ENCODE measurements at places on chromosomes 6 and 20.
A peak's percentile ranks its signal among the peaks of the same experiment; 100 is the strongest.

DNA sequence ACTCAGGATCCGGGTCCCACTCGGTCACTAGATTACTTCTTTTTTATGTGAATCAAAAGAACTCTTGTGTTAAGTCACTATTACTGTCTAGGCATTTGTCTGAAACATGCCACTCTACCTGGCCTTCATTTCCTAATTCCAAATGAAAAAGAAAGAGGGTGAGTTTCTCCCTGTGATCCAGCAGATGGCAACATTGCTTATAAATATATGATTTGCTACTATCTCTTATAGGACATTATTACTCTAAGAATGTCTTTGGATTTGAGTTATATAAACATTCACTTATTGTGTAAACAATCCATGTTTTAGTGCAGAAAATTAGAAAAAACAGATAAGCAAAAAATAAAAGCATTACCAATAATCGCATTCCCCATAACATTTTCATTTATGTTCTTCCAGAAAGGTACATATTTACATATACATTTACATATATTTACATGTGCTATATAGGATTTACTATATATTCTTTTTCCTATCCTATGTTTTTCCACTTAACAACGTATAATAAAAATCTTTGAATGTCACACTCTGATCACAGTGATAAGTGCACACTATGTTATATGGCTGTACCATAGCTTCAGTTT lies 66.9 kb downstream of the FAXC start:
- no peaks in the 10 kb centered on the region for H3K36me3 ChIP-seq
- H3K4me3 ChIP-seq = no peak overlapping the region
- no peaks in the 10 kb centered on the region for H3K4me1 ChIP-seq
- H3K27me3 ChIP-seq = peaks cover 17% of the 10 kb centered on the region

GRCh38 chr6:39357998-39358686 lies 35.6 kb upstream of the KCNK16 start:
- H3K4me3 ChIP-seq = no peak overlapping the region
- DNase-seq = no peak
- peaks cover 2% of the 10 kb centered on the region for H3K27me3 ChIP-seq
- no peaks in the 10 kb centered on the region for H3K36me3 ChIP-seq
- no peak overlapping the region for H3K27ac ChIP-seq

DNA sequence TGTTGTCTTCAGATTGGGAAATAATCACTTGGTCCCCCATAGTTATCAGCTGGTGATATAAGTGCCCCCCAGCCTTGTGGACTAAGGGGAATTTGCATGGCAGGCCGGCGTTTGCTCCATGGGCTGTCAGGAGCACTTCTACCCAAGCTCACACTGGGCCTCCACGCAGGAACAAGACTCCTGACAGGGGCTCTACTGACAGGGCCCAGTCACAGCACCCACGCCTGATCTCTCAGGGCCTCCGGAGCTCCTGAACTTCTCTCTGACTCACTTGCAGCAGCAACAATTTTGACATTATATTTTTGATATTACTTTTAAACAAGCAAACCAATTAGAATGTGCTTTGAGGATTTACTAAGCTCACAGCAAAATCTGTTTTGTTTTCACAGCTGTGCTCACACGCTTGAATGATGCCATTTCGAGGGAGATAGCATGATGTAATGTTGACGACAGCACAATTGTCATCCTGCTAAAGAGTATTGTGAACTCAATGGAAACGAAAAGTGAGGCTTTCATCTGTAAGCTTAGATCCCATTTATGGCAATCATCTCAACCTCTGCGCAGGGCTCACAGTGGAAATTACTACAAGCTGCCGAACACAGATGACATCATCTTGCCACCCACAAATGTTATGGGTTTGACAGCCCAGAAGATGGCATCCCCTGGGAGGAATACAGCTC lies 28.7 kb upstream of the TXNDC5 start:
- no peak overlapping the region for H3K4me3 ChIP-seq
- no peaks in the 10 kb centered on the region for H3K4me1 ChIP-seq
- H3K36me3 ChIP-seq = no peaks in the 10 kb centered on the region
- H3K27me3 ChIP-seq = peaks cover 4% of the 10 kb centered on the region
- no peak for DNase-seq

DNA sequence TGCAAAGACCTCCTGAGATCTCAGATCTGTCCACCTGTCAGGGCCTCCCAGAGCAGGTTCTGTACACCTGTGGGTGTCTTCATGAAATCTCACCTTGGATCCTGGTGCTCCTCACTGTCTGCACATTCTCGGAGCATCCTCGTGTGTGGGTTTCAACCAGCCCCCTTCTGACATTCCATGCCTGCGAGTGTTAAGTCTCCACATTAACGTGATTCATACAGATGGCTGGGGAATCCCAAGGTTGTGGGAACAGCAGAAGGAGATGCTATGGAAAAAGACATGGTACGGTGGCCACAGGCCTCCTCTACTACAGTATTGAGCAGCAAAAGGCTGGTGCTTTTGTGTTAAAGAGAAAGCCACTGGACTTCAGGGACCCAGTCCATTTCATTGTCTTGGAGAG lies 556.5 kb downstream of the DHX35 start:
- H3K36me3 ChIP-seq = no peaks in the 10 kb centered on the region
- no peak overlapping the region for H3K27ac ChIP-seq
- H3K4me3 ChIP-seq = no peak overlapping the region
- H3K4me1 ChIP-seq = no peaks in the 10 kb centered on the region

DNA sequence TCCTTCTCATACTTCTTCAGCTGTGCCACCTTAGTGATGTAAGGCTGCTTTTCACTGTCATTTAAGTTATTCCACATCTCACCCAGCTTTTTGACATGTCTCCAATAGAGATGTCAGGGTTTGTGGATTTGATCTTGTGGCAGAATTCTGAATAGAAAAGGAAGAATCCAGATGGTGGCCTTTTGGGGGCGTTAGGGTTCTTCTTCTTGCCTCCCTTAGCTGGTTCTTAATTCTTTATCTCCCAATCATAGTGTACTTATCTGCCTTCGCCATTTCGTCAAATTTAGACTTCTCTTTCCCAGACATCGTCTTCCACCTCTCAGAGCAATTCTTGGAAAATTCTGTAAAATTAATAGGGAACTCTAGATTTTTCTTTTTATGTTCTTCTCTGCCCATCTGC lies 422.9 kb downstream of the GJA1 start:
- H3K4me1 ChIP-seq = no peaks in the 10 kb centered on the region
- no peaks in the 10 kb centered on the region for H3K36me3 ChIP-seq
- no peak overlapping the region for H3K4me3 ChIP-seq
- no peaks in the 10 kb centered on the region for H3K27me3 ChIP-seq

GRCh38 chr20:9262653-9263194 lies 193.8 kb downstream of the PLCB4 start:
- H3K4me1 ChIP-seq = no peaks in the 10 kb centered on the region
- no peak overlapping the region for H3K4me3 ChIP-seq
- no peak overlapping the region for H3K27ac ChIP-seq
- no peak for DNase-seq
- no peaks in the 10 kb centered on the region for H3K27me3 ChIP-seq
- no peaks in the 10 kb centered on the region for H3K36me3 ChIP-seq

- no peak overlapping the region for H3K4me3 ChIP-seq
- no peak for DNase-seq
- no peak overlapping the region for H3K27ac ChIP-seq
- no peaks in the 10 kb centered on the region for H3K36me3 ChIP-seq
- H3K4me1 ChIP-seq = no peaks in the 10 kb centered on the region
- H3K27me3 ChIP-seq = no peaks in the 10 kb centered on the region
Measured at GRCh38 chr6:91185072-91185471, 598.2 kb upstream of the MAP3K7 start.

DNA sequence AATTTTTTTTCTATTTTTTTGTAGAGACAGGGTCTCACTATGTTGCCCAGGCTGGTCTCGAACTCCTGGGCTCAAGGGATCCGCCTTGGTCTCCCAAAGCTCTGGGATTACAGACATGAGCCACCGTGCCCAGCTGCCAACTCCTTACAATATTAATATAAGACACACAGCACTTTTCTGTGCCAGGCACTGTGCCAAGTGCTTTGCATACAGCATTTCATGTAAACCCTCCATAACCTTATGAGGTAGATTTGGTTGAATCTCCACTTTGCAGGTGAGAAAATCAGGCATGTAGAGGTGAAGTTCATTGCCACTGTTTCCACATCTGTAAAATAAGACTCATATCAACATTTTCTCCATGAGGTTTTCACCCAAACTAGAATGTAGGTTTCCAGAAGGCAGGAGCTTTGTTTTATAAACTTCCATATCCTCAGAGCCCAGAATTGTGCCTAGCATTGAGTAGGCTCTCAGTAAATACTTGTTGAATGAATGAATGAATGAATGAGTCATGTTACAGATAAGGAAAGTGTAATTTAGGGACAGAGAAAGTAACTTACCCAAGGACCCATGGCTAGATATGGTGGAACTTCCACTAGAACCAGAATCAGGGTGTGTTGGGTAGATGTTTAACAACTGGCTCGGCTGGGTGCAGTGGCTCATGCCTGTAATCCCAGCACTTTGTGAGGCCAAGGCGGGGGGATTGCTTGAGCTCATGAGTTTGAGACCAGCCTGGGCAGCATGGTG lies 3.0 kb upstream of the CTNNBL1 start:
- H3K36me3 ChIP-seq = peaks cover 2% of the 10 kb centered on the region
- H3K4me3 ChIP-seq = no peak overlapping the region
- peaks cover 9% of the 10 kb centered on the region for H3K27me3 ChIP-seq

GRCh38 chr20:46959821-46960220 lies 65.2 kb downstream of the EYA2 start:
- no peak overlapping the region for H3K27ac ChIP-seq
- H3K4me3 ChIP-seq = no peak overlapping the region
- H3K27me3 ChIP-seq = peaks cover 5% of the 10 kb centered on the region
- DNase-seq = no peak
- H3K36me3 ChIP-seq = no peaks in the 10 kb centered on the region
- no peaks in the 10 kb centered on the region for H3K4me1 ChIP-seq

DNA sequence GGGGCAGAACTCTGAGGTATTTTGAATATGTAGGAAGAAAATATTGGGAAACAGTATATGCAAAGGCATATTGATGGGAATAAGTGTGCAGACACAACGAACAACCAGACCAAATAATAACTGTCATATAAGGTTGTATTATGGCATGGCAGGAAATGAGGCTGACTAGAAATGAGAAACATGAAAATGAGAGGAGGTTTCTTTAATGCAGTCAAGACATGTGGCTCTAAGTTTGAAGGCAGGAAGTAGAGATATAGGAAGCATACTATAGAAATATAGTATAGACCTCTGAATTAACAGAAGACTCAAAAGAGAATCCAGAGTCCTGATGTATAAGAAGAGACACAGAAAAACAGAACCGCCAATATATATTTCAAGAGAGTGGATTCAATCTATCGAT lies 459.7 kb upstream of the PTCHD4 start:
- no peaks in the 10 kb centered on the region for H3K27me3 ChIP-seq
- H3K4me1 ChIP-seq = no peaks in the 10 kb centered on the region
- DNase-seq = no peak
- H3K36me3 ChIP-seq = no peaks in the 10 kb centered on the region
- no peak overlapping the region for H3K4me3 ChIP-seq
- H3K27ac ChIP-seq = no peak overlapping the region

- H3K4me1 ChIP-seq = no peaks in the 10 kb centered on the region
- peaks cover 72% of the 10 kb centered on the region for H3K27me3 ChIP-seq
- DNase-seq = no peak
Measured at GRCh38 chr6:167678102-167679101, 148.3 kb upstream of the AFDN start.

- no peak overlapping the region for H3K4me3 ChIP-seq
- H3K4me1 ChIP-seq = peaks cover 65% of the 10 kb centered on the region
Measured at GRCh38 chr20:43843096-43843964, 71.3 kb upstream of the TOX2 start.

GRCh38 chr6:147287869-147288271 lies 83.7 kb downstream of the STXBP5 start:
- no peak overlapping the region for H3K27ac ChIP-seq
- peaks cover 6% of the 10 kb centered on the region for H3K36me3 ChIP-seq
- DNase-seq = no peak
- no peaks in the 10 kb centered on the region for H3K27me3 ChIP-seq
- H3K4me1 ChIP-seq = peaks cover 28% of the 10 kb centered on the region

DNA sequence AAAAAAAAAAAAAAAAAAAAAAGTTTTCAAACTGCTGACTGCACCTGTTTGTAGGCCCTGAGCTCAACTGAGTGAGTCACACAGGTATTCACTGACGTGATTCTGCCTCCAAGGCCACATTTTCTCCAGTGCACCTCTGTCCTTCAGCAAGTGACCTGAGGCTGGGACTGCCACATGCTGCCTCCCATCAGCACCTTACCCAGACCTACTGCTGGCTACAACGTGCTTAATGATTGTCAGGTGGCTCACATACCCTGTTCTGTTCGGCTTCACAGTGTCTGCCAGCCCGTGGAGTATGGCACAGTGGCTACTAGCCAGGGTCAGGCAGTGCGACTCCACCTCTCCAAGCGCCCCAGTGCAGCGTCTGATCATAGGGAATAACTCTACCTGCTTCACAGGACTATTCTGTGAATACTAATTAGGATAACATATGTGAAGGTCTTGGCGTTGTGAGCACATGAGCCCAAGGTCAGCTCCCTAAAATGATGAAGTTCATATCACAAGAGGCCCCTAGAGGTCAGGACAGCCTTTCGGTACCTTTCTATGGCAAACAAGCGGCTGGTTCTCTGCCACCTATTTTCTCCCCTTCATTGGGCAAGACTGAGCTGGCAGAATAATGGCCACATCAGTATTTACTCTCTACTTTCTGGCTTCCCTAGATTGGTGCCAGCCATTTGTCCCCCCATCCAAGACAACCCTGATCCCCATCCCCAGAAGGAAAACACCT lies 28.1 kb downstream of the RIPOR3 start:
- no peaks in the 10 kb centered on the region for H3K36me3 ChIP-seq
- no peak overlapping the region for H3K4me3 ChIP-seq
- DNase-seq = no peak
- peaks cover 5% of the 10 kb centered on the region for H3K27me3 ChIP-seq
- no peaks in the 10 kb centered on the region for H3K4me1 ChIP-seq
- no peak overlapping the region for H3K27ac ChIP-seq

GRCh38 chr6:106163966-106164877 lies 78.1 kb downstream of the PRDM1 start:
- peak; percentile 51 for DNase-seq
- H3K4me1 ChIP-seq = peaks cover 73% of the 10 kb centered on the region
- peak overlapping the region; percentile 69 for H3K4me3 ChIP-seq
- peaks cover 4% of the 10 kb centered on the region for H3K36me3 ChIP-seq
- peak overlapping the region; percentile 98 for H3K27ac ChIP-seq

GRCh38 chr20:59007665-59008511 lies 834 bp upstream of the CTSZ start:
- peaks cover 40% of the 10 kb centered on the region for H3K4me1 ChIP-seq
- H3K36me3 ChIP-seq = peaks cover 12% of the 10 kb centered on the region
- H3K4me3 ChIP-seq = peak overlapping the region; percentile 81
- no peak for DNase-seq
